T-helper 1 cell treated with Interleukin-12 subunit alpha and Interleukin-12 subunit beta and Interleukin-4 antibody, amounts not matched to agents 30 ng/mL and 1 ng/mL, for 36 hours (primary cell): ENCODE measurements at places on chromosomes 4 and X. TPM values are rescaled to one million over a fixed set of nuclear protein-coding genes. Genes with fewer than 3 reads are reported as not detected.

PSAPL1 gene
- not detected in 2 replicates for total RNA-seq

GPR82 gene
- total RNA-seq: 0.12 and 0.29 TPM in 2 replicates

FABP2 gene
- not detected in 2 replicates for total RNA-seq

PNMA3 gene
- 2.4 and 2.7 TPM in 2 replicates for total RNA-seq

NDNF gene
- total RNA-seq: 0.29 TPM in 1 of 2 replicates, not detected in the other

TEX11 gene
- total RNA-seq: not detected in 2 replicates

FAM53A gene
- 1.9 TPM in 2 replicates for total RNA-seq

PLXNA3 gene
- total RNA-seq: 37.3 and 43.8 TPM in 2 replicates

PCDH18 gene
- 0.05 and 0.15 TPM in 2 replicates for total RNA-seq

MTNR1A gene
- not detected in 2 replicates for total RNA-seq

XAGE1A gene
- total RNA-seq: not detected in 2 replicates

GPR78 gene
- not detected in 2 replicates for total RNA-seq
